Kidney tubule cell (primary cell): ENCODE measurements at places on chromosomes 13 and 19.

DNA sequence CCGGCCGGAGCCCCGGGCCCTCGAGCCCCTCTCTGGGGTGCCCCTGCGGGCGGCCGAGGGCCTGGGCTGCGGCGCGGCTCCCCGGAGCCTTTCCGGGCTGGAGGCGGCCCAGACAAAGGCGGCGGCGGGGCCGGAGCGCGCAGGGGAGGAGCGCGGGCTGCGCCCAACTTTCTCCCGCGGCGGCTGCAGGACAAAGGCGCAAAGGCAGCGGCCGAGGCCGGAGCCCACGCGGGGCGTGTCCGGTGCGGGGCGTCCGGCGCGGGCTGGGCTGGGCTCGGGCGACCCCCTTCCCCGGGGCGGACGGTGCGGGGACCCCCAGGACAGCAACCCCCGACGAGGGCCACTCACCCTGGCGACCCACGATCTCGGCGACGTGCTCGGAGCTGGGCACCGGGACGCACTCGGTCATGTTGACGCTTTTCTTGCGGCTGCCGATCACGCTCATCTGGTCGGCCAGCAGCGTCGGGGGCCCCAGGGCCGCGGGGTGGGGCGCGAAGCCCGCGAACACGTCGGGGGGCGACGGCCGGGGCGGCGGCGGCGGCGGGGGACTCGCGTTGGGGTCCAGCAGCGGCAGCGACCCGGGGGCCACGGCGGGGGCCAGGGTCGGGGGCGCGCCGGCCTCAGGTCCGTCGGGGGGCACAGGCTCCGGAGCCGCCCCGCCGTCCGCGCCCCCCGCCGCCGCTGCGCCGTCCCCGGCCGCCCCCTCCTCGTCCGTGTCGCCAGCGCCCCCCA is 843 bp downstream of the MEX3D start:
- DNase-seq: peak; percentile 44

- peak; percentile 29 for DNase-seq
Observed at GRCh38 chr19:42683917-42684513, 56.3 kb downstream of the PSG3 start.

- DNase-seq: no peak
Observed at GRCh38 chr13:100068133-100068931, 20.6 kb upstream of the PCCA start.

GRCh38 chr19:54792814-54793213 is 10.6 kb upstream of the KIR2DL4 start:
- DNase-seq: no peak

DNA sequence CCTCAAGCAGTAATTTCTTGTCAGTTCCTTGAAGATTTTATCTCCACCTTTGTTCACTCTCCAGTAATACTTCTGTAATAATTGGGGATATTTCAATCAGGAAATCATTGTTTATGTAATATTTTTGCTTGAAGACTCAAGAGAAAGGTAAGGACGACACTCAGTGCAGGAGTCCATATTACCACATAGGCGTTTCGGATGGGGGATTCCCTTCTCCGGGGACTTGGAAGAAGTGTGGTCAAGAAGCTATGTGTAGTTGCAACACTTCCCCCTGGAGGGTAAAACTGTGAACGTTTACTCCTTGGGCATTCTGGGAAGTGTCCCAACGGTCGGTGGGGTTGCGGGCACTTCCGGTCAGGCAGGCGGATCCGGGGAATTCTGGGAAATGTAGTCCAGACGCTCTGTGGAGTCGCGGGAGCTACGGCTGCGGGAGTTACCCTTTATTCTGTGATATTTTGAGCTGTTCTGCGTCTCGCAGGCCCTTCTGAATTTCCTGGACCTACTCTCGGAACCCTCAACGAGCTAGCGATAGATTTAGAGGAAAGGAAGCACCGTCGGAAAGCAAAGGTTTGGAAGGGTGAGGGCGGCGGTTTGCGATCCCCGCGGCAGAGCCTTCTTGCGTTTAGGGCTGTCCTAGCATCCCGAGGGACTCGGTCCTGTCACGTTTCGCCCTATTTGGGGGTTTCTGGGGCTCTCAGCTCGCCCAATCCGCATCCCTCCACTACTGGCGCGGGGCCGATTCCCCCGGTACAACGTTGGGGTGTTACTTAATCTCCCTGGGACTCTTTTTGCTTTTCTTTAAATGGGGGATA is at the start of gene ZNF221:
Gene ZNF221 (plus strand): TSS at position 395 of the 812 bp plus-strand sequence. CDS start 11,499 bp downstream, outside the sequence.
- peak; percentile 96 for DNase-seq

DNA sequence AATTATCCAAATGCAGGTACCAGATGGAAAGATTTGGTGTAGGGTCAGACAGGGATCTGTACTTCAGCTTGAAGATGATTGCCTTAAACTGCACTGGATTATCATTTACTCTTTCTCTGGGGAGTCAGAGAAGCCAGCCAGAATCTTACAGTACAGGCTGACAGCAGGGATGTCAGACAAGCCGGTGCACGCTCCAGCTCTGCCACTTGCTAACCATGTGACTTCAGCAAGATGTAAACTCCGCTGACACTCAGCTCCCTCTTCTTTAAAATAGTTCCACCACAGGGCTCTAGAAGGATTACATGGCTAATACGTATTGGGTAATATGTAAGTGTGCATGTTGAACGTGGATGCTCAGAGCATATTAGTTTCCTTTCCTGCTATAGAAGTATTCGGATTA is 251.4 kb upstream of the MAB21L1 start:
- no peak for DNase-seq

GRCh38 chr19:40549007-40549708 is 27.5 kb upstream of the SHKBP1 start:
- DNase-seq: peak; percentile 59
